Stimulated activated CD4-positive, alpha-beta T cell treated with anti-CD3 and anti-CD28 coated beads, Interleukin-1b, Interleukin-23, amount 100 ng/mL, for 4 hours (primary cell): ENCODE measurements at places on chromosomes 11 and 22.

- no peak for DNase-seq
These were observed 9.6 kb upstream of the HTATIP2 start for GRCh38 chr11:20353829-20354434.

GRCh38 chr11:77080643-77081210 lies 14.0 kb downstream of the CAPN5 start:
- DNase-seq: no peak

DNA sequence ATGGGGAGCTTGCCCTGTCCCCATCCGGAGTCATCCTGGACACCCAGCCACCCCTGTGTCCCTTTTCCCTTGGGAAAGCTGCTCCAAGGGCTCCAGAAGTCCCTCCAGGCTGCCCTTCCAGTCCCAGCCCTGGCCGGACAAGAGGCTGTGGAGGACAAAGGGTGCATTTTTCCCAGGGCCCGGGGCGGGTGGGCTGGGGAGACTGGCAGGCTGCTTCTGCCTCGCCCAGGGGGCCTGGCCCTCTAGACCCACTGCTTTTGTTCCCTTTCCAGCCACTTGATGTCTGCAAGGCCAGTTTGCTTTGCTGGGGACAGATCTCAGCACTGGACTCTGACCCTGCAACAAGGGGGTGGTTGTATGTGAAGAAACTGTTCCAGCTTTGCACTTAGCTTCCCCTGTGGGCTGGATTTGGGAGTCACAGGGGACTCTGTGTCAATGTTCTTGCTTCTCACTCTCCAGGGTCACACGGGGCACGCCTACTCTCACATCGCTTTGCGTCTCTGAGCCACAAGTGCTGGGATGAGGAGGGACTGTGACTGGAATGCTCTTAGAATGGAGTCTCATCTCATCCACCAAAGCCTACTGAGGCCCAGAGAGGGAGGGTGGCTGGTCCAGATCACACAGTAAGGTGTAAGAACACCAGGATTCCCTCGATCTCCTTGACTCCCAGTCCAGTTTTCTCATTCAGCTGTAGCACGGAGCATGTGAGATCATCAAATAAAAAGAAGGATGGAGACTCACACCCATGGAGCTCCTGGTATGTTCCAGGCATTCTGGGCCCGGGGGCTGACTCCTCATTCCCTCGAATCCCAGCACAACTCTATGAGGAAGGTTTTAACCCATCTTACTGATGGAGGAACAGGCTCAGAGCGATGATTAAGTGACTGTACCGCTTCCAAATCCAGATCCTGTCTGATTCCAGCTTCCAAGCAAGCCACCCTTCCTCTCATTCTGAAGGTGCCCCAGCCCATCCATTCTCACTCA lies 59.9 kb downstream of the FBXO7 start:
- no peak for DNase-seq

- DNase-seq: no peak
These were observed 48.7 kb downstream of the SYTL2 start for GRCh38 chr11:85762226-85762625.

- no peak for DNase-seq
These were observed 275.3 kb downstream of the ETS1 start for GRCh38 chr11:128311742-128312719.

- no peak for DNase-seq
These were observed 39.0 kb downstream of the OTOG start for GRCh38 chr11:17585911-17586695.

- DNase-seq: no peak
These were observed 9.4 kb downstream of the UEVLD start for GRCh38 chr11:18578975-18579598.

DNA sequence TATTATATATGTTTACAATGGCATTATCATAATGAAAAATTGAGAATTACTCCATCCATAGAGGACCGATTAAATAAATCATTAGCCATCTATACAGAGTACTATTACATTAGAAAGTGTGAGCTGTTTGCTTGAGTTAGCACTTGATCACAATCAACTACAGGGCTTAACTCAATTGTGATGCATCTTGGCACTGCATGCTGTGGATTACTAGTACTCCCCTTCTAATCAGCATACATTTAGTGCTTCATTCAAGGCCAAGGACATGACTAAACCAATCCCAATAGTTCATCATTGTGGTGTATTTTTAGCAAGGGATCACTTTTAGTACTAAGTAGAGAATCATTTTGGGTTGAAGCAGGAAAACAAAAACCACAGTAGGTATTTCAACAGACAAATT lies 23.5 kb upstream of the ARHGAP42 start:
- DNase-seq: no peak

DNA sequence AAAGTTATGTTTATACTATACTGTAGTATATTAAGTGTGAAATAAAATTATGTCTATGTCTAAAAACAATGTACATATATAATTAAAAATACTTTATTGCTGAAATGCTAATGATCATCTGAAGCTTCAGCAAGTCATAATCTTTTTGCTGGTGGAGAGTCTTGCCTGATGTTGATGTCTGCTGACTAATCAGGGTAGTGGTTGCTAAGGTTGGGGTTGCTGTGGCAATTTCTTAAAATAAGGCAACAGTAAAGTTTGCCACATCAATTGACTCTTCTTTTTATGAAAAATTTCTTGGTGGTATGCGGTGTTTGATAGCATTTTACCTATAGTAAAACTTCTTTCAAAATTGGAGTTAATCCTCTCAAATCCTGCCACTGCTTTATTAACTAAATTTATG lies 21.4 kb downstream of the INSC start:
- no peak for DNase-seq

GRCh38 chr11:28269586-28269985 lies 161.4 kb downstream of the METTL15 start:
- DNase-seq: no peak
